Placental pericyte (primary cell): ENCODE measurements at places on chromosomes 2 and 18. TPM values are rescaled to one million over a fixed set of nuclear protein-coding genes. Genes with fewer than 3 reads are reported as not detected.

Gene TUBB8B
- not detected in 2 replicates for total RNA-seq

Gene EPG5
- 54.5 and 81.5 TPM in 2 replicates for total RNA-seq

Gene PXDN
- total RNA-seq, result 471 and 655 TPM in 2 replicates

Gene CD226
- 1.1 and 1.5 TPM in 2 replicates for total RNA-seq

Gene HOXD12
- total RNA-seq, result 0.22 TPM in 1 of 2 replicates, not detected in the other

Gene LYPD1
- 5.5 and 108 TPM in 2 replicates for total RNA-seq

Gene ACTG2
- total RNA-seq, result 61.7 and 148 TPM in 2 replicates

Gene ALK
- total RNA-seq, result 0.29 TPM in 1 of 2 replicates, not detected in the other

Gene ITGB6
- 0.57 TPM in 1 of 2 replicates, not detected in the other for total RNA-seq

Gene PLCL1
- under 0.01 and 0.43 TPM in 2 replicates for total RNA-seq

Gene NPPC
- 0.86 TPM in 1 of 2 replicates, not detected in the other for total RNA-seq

Gene NAGK
- total RNA-seq, result 46.4 and 62.4 TPM in 2 replicates

Gene RETSAT
- 50.3 and 51.6 TPM in 2 replicates for total RNA-seq

Gene ZBTB7C
- total RNA-seq, result under 0.01 and 0.22 TPM in 2 replicates

Gene MYL1
- not detected in 2 replicates for total RNA-seq

Gene LAMA1
- 12.5 and 19.5 TPM in 2 replicates for total RNA-seq

Gene CAPN14
- total RNA-seq, result 0.14 TPM in 1 of 2 replicates, not detected in the other

Gene INO80D
- total RNA-seq, result 7.7 and 12.9 TPM in 2 replicates

Gene OTOS
- total RNA-seq, result not detected in 2 replicates

Gene SKA1
- total RNA-seq, result 2.0 and 36.8 TPM in 2 replicates

Gene HRH4
- under 0.01 and 0.14 TPM in 2 replicates for total RNA-seq

Gene GBX2
- 0.66 and 1.3 TPM in 2 replicates for total RNA-seq

Gene STRADB
- 25.2 and 44.7 TPM in 2 replicates for total RNA-seq

Gene EN1
- not detected in 2 replicates for total RNA-seq

Gene C2orf72
- 0.66 TPM in 1 of 2 replicates, not detected in the other for total RNA-seq

Gene TSPYL6
- total RNA-seq, result not detected in 2 replicates

Gene AQP12B
- total RNA-seq, result not detected in 2 replicates

Gene ZNF892
- 2.4 and 3.6 TPM in 2 replicates for total RNA-seq

Gene SPDYA
- total RNA-seq, result 0.57 and 0.66 TPM in 2 replicates

Gene PLGLB2
- 0.66 and 3.7 TPM in 2 replicates for total RNA-seq

Gene HOXD9
- 1.7 TPM in 1 of 2 replicates, not detected in the other for total RNA-seq

Gene SPAG16
- 11.3 and 21.0 TPM in 2 replicates for total RNA-seq

Gene SMYD1
- total RNA-seq, result not detected in 2 replicates

Gene SERPINB4
- total RNA-seq, result 0.14 TPM in 1 of 2 replicates, not detected in the other

Gene PRSS56
- not detected in 2 replicates for total RNA-seq

Gene STEAP3
- total RNA-seq, result 58.3 and 74.0 TPM in 2 replicates

Gene LBX2
- total RNA-seq, result 1.9 and 3.1 TPM in 2 replicates

Gene ZNF407
- total RNA-seq, result 16.6 and 23.8 TPM in 2 replicates

Gene PRKAG3
- total RNA-seq, result not detected in 2 replicates

Gene CAD
- 34.4 and 72.2 TPM in 2 replicates for total RNA-seq

Gene CYP26B1
- total RNA-seq, result under 0.01 and 4.9 TPM in 2 replicates

Gene LIPG
- 38.1 and 59.4 TPM in 2 replicates for total RNA-seq

Gene IL1RL2
- 0.22 and 0.43 TPM in 2 replicates for total RNA-seq

Gene VWC2L
- not detected in 2 replicates for total RNA-seq

Gene PJVK
- 0.72 and 1.5 TPM in 2 replicates for total RNA-seq

Gene SGO2
- 1.1 and 23.3 TPM in 2 replicates for total RNA-seq

Gene RUFY4
- not detected in 2 replicates for total RNA-seq

Gene TNS1
- total RNA-seq, result 48.1 and 164 TPM in 2 replicates

Gene MYO5B
- total RNA-seq, result 0.66 and 0.72 TPM in 2 replicates

Gene AFF3
- 1.5 and 15.6 TPM in 2 replicates for total RNA-seq

Gene SEPTIN10
- 93.4 and 105 TPM in 2 replicates for total RNA-seq

Gene RNU2-63P
- not detected in 2 replicates for total RNA-seq

Gene FAM124B
- total RNA-seq, result 0.22 and 0.57 TPM in 2 replicates

Gene FSHR
- total RNA-seq, result not detected in 2 replicates

Gene SNTG2
- total RNA-seq, result not detected in 2 replicates

Gene TPO
- not detected in 2 replicates for total RNA-seq
